Stimulated activated CD8-positive, alpha-beta memory T cell treated with anti-CD3 and anti-CD28 coated beads, Interleukin-15, amount 100 ng/mL, for 1 hour (primary cell): ENCODE measurements at places on chromosomes 16 and 17.

- no peak for DNase-seq
Observed at GRCh38 chr16:86069736-86070298, 170.9 kb downstream of the IRF8 start.

- no peak for DNase-seq
Observed at GRCh38 chr16:51154271-51155171, 3.5 kb upstream of the SALL1 start.

DNA sequence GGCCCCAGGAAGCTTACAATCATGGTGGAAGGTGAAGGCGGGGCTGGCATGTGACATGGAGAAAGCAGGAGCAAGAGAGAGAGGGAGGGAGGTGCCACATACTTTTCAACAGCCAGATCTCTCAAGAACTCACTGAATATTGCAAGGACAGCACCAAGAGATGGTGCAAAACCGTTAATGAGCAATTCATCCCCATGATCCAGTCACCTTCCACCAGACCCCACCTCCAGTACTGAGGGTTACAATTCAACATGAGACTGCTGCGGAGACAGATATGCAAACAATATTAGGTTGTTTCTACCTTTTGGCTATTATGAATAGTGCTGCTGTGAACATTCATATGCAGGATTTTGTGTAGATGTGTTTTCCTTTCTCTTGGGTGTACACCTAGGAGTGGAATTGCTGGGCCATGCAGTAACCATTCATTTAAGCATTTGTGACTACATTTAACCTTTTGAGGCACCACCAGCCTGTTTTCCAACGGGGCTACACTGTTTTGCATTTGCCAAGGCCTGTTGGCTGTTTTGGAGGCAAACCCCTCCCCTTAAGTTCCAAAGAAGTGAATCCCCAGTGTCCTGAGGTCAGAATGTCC is 28.8 kb downstream of the PLCG2 start:
- no peak for DNase-seq

DNA sequence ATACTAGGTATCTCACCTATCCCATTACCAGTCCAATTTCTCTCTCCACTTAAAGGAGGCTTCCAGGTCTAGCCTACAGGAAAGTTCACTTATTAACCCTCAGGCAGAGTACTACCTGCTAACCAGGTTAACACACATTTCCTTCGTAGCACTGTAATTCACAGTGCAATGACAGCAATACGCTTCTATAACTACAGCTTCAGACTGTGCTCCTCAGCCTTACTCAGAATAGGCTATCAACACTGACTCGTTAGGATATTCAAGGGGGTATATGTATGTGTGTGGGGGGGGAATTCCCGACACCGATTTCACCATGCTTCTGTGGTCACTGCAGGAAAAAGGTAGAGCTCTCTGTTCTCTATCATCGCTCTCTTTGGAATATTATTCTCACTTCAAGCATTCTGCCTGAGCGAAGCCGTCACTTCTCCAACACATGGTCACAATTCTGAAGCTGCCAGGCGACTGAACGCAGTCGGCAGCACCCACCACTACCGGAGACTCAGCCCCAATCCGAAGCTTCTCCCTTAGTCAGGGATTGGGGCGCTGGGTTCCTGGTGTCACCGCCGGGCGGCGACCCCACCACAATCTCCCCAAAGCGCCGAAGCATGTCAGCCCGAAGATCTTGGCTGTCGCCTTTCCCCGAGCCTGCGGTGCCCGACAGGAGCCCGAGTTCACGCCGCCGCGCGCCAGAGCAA is 618 bp downstream of the GGA3 start:
- no peak for DNase-seq

DNA sequence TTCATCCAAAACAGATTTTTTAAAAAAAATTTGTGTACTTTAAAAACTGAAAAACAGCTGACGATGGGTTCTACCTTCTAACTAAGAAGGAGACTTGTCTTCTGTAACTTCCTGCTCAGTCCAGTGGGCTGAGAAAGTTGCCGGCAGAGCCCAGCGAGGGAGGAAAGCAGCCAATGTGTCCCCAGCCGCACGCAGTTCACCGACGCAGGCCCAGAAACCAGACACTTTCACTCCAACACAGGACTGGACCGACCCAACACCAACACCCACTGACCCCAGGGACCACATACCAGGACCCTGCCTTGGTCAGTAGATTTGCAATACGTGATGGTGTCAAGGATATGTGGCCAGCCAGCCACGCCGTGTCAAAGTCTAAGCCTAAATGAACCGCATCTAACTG is 25.6 kb downstream of the TRAP1 start:
- no peak for DNase-seq

DNA sequence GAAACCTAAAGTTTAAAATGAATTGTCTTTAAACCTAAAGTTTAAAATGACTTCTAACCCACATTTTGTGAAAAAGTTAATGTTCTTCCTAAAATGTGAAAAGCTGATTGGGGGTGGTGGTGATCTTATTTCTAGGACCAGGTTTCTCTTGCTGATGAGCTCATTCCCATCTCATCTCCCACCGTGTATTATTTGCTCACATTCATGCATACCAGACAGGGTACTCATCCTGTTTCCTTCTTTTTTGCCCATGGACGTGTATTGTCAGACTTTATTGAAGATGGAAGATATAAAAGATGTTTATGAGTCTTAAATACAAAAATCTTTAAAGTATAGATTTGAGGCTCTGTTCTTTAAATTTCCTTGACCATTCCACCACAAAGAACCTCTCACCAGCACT is 70.1 kb upstream of the MPHOSPH6 start:
- no peak for DNase-seq

DNA sequence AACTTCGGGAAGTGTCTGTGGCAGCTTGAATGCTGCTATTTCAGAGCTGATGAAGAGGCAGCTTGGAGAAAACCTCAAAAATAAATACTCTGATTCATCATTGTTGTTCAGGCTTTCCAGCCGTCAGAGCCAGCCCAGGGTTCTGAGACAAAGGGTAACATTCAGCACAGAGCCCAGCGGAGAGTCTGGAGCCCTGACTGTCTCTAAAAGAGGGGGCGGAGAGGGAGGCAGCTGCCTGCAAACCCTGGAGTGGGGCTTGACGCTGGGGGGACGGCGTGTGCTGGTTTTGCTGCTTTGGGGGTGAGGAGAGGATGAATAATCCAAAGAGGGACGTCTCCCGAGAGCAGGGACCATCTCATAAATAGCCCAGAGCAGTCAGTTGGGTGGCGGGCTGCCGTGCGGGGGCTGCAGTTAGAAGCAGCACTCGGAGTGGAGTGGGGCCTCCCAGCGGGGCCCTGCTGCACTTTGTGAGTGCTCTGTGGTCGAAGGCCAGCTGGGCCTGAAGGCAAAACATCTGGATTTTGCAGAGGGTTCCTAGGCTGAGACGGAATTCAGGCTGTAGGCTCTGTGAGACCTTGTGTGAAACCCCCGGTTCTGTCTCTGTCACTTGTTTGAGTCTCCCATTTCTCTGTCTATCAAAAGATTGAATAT is 237.8 kb downstream of the PRKCA start:
- DNase-seq: no peak

DNA sequence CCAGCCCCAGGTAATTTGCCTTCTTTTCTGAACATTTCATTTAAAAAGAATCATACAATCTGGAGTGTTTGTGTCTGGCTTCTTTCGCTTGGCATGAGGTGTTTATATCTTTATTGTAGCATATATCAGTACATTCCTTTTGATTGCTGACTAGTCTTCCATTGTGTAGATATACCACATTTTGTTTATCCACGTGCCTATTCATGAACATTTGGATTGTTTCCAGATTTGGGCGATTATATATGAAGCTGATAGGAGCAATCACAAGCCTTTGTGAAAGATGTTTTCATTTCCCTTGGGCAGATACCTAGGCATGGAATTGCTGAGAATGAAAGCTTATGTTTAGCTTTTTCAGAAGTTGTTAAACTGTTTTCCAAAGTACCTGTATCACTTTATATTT is 120.3 kb downstream of the AATF start:
- no peak for DNase-seq

DNA sequence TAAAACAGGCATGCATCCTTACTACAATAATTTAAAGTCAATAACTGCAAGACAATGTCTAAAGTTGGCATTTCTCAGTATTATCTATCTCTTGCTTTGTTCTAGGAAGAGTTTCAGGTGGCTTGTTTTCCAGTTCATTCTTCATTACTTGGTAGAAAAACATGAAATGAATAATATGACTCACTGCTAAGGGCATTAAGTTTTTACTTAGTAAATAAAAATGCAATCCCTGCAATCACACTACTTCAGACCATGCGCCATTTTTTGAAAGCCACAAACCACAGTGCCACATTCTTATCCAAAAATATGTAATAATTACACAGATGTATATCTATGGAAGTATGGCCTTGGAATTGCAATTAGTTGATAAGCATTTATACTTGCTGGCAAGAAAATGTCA is 55.4 kb downstream of the CREBBP start:
- no peak for DNase-seq

DNA sequence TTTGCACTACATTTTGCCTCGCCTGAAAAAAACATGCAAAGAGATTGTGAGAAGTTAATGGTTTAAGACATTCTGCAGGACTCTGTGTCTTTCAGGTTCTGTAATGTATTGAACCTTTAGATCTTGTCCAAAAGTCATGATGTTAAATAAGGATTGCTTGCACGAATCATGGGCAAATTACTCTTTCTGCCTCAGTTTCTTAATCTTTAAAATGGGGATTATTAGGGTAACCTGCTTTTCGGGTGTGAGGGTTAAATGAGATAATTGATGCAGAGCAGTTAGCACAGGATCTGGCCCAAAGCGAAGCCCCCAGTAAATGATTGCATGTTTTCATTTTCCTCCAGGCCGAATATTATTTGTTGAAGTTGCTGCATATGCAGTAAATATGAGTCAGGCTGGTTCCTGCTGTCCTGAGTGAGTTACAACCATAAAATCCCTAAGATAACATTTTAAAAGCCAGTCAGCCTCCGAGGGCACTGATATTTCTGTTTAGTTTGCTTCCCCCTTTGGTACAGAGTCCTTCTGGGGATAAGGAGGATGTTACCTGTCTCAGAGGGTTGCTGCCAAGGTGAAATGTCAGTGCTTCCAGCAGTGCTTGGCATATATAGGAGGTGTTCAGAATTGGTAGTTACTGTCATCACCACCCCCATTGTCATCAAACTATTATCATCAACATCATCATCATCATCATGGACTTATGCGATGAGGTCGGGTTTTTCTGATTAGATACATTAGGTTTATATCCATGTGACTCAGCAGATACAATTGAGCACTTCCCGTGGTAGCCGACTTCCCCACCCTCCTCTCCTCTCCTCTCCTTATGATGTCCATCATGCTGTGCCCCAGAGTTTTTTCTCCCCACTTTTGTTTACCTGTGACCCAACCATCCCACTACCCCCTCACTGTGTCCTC is 20.6 kb upstream of the ARHGAP17 start:
- no peak for DNase-seq

DNA sequence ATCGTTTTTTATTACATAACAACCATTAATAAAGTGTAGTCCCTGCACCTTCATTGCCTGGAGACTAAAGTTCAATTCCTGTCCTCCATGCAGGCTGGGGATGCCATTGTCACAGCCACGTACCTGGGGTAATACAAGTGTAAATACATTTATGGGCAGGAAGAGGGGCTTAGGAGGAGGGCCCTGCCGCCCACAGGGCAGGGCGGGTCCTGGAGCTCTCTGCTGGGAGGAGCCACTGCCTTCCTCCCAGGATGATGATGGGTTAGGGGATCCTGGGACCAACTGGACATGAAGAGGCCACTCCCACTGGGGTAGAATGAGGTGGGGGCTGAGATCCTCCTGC is 44.1 kb upstream of the SLC38A10 start:
- DNase-seq: no peak

DNA sequence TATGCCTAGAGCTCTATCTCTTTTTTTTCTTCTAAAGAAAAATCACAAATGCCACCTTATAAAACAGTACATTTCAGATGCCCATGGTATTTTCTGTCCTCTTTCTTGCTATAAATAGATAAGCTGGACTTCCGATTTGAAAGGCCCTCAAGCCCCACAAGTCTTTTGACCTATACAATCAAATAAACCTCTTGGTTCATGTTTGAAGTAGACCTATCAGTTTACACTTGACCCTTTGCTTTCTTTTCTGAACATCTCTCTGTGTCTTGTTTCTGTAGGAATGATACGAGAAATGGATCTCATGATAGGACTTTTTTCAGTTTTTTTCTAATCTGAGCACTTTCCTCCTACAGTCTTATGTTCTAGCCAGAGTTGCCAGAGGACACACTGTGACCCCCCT is 327.2 kb downstream of the SOX9 start:
- DNase-seq: no peak

- no peak for DNase-seq
Observed at GRCh38 chr17:63960430-63960829, 12.3 kb downstream of the SCN4A start.

DNA sequence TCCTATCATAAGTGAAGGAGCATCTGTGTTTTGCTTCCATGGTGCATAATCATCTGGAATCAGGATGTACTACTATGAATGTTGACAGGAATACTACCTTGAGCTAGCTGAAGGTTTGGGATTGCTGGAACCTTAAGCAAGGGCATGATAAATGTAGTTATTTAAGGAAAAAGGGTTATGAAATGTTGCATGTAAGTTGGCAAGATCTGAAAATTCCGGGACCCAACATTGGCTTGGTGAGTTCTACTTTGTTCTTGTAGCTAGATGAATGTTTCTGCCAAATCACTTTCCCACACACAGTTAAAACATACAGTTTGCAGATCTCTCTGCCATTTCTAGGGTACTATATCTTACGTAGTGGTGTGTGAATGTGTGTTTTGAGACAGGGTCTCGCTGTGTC is 13.6 kb downstream of the RHOT1 start:
- DNase-seq: no peak

DNA sequence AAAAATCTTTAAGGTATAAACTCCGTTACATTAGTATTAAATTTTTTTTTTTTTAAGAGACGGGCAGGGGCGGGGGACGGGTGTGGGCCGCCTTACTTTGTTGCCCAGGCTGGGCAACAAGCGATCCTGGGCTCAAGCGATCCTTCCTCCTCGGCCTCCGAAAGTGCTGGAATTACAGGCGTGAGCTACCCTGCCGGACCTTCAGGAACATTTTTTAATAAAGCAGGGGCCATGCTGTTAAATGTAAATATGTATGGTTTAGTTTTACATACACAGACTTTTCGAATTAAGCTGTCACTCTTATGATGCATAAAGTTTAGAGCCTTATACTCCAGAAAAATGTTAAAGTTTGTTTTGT is 2.4 kb downstream of the PPM1D start:
- DNase-seq: no peak

- DNase-seq: no peak
Observed at GRCh38 chr17:73194514-73195222, 1.8 kb downstream of the COG1 start.

DNA sequence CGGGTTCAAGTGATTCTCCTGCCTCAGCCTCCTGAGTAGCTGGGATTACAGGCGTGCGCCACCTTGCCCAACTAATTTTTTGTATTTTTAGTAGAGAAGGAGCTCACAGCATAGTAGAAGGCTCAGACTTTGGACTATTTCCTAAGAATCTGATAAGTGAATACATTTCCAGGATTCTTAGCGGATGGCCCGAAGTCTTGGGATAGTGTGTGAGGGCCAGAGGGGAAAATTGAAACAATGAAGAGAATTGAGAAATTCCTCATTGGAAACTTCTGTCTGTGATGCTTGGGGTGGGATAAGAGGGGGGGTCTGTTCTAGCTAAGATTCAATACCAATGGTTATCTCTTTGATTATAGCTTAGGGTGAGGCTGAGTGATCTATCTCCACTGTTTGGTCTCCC is 183.3 kb downstream of the MSI2 start:
- DNase-seq: no peak
